ENCODE measurements at places on chromosomes 5 and 9. TPM values are rescaled to one million over a fixed set of nuclear protein-coding genes. Genes with fewer than 3 reads are reported as not detected.

DNA sequence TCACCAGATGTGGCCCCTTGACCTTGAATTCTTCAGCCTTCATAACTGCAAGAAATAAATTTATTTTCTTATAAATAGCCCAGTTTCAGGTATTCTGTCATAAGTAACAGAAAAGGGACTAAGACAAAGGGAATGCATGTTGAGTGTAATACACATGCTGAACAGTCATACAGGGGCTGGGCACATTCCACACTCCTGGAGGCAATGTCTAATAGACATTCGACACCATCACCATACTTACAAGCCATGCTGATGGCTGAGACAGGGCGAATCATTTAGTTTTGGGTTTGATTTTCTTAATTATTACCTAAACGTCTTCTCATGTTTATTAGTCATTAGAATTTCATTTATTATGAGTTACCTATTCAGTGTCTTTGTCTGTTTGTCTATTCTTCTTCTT, 68.5 kb downstream of the TENT4A start:
- no peak overlapping the region for H3K4me3 ChIP-seq
- no peak for DNase-seq
- H3K36me3 ChIP-seq = no peaks in the 10 kb centered on the region

- DNase-seq = no peak
- peaks cover 86% of the 10 kb centered on the region for H3K36me3 ChIP-seq
- no peaks in the 10 kb centered on the region for H3K27me3 ChIP-seq
- no peaks in the 10 kb centered on the region for H3K4me1 ChIP-seq
These were observed 12.2 kb downstream of the ACTL7A start for GRCh38 chr9:108874058-108874788.

DNA sequence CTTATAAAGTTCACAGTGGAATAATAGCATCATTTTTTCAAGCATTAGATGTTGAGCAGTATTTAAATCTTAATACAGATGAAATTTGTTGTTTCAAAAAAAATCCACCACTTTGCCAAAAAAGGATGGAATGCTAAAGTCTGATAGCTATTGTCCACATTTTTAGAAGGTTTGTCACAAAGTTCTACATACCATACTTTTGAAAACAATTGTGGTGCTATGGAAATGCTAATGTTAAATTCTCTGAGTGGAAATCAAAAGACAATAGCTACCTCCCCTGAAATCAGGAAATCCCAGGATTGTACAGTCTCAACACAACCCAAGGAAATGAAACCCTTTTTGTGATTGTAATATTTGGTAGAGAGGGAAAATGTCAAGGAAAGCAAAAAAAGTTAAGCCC, 19.3 kb upstream of the GRAMD2B start:
- no peak overlapping the region for H3K27ac ChIP-seq
- H3K27me3 ChIP-seq = no peaks in the 10 kb centered on the region
- H3K36me3 ChIP-seq = no peaks in the 10 kb centered on the region
- H3K4me3 ChIP-seq = no peak overlapping the region
- no peak for DNase-seq
- no peaks in the 10 kb centered on the region for H3K4me1 ChIP-seq

Gene PCSK1
- total RNA-seq = 0.26 TPM

DNA sequence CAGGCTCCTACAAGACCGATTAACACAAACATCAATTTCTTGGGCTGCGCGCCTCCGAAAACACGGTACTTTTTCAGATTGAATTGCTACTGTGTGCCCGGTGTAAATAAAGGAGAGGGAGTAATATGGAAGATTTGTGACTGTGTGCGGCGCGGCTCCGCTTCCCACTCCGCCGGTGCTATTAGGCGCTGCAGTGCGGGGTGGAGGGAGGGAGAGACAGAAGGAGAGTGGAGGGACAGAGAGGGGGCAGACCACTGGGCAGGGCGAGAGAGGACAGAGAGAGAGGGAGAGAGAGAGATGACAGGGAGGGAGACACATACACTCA, 24.7 kb upstream of the RNU6ATAC start:
- H3K4me3 ChIP-seq = no peak overlapping the region
- H3K27ac ChIP-seq = no peak overlapping the region
- peaks cover 9% of the 10 kb centered on the region for H3K4me1 ChIP-seq
- no peaks in the 10 kb centered on the region for H3K36me3 ChIP-seq

DNA sequence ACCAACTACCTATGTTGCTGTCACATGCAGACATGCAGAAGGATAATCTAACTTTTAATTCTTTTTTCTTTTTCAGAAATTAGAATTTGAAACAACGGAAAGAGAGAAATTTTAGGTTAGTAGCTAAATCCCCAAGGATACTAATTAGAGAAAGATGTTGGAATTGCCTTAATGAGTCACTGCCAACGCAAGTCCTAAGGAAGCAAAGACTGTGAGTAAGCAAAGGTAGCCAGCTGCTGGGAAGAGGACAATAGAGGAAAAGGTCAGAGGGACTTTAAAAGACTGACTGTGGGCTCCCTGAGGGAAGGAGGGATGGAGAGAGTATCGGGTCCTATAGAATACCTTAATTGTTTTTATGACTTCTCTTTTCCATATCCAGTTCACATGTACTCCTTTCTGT, 461.9 kb upstream of the PAPPA start:
- no peaks in the 10 kb centered on the region for H3K36me3 ChIP-seq
- H3K27me3 ChIP-seq = no peaks in the 10 kb centered on the region
- DNase-seq = no peak
- H3K27ac ChIP-seq = no peak overlapping the region
- no peak overlapping the region for H3K4me3 ChIP-seq
- H3K4me1 ChIP-seq = peaks cover 2% of the 10 kb centered on the region

DNA sequence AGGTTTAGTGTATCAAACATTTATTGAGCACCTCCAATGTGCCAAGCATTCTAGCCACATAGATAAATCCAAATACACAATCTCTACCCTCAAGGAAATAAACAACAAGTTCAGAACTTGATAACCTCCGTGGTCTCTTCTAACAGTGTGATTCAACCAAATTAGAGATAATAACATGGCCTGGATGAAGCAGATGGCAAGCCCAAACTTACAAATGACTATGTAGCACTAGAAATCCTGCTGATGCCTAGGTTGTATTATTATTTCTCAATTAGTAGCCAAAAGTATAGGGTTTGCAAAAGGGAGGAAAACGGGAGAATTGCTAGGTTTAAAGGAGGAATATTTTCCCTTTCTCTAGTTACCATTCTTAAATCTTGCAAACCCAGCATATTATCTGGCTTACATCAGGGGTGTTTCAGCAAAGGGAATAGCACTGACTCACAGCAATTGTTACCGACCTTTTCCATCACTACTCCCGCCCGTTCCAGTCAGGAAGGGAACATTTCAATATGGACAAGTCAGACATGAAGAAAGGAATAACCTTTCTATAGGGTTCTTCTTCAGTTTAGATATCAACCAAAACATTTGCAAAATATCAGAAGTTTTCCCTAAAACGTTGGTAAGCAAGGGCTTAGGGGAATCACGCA, 2.3 kb downstream of the DPYSL3 start:
- peaks cover 11% of the 10 kb centered on the region for H3K27me3 ChIP-seq
- H3K4me3 ChIP-seq = peak overlapping the region; percentile 65
- peaks cover 30% of the 10 kb centered on the region for H3K4me1 ChIP-seq
- peak; percentile 69 for DNase-seq

- no peak overlapping the region for H3K4me3 ChIP-seq
- DNase-seq = no peak
- H3K36me3 ChIP-seq = no peaks in the 10 kb centered on the region
- no peaks in the 10 kb centered on the region for H3K4me1 ChIP-seq
- H3K27me3 ChIP-seq = no peaks in the 10 kb centered on the region
These were observed 73.4 kb upstream of the PPARGC1B start for GRCh38 chr5:149656576-149657182.

Gene BTNL8
- 0.79 TPM for total RNA-seq

DNA sequence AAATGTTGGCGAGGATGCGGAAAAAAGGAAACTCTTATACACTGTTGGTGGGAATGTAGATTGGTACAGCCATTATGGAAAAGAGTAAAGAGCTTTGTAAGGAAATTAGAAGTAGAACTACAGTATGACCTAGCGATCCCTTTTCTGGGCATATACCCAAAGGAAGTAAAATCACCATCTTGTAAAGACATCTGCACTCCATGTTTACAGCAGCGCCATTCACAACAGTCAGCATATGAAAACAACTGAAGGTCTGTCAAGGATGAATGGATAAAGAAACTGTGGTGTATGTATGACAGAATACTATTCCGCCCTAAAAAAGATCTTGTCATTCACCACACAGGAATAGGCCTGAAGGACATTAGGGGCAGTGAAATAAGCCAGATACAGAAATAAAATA, 27.7 kb upstream of the SLC25A51 start:
- peaks cover 8% of the 10 kb centered on the region for H3K4me1 ChIP-seq
- no peaks in the 10 kb centered on the region for H3K36me3 ChIP-seq
- no peaks in the 10 kb centered on the region for H3K27me3 ChIP-seq
- DNase-seq = no peak
- H3K4me3 ChIP-seq = no peak overlapping the region

- no peaks in the 10 kb centered on the region for H3K27me3 ChIP-seq
- H3K36me3 ChIP-seq = no peaks in the 10 kb centered on the region
- H3K27ac ChIP-seq = no peak overlapping the region
- DNase-seq = no peak
- H3K4me1 ChIP-seq = no peaks in the 10 kb centered on the region
These were observed 53.3 kb downstream of the PDE4D start for GRCh38 chr5:59840200-59840601.

- H3K4me1 ChIP-seq = no peaks in the 10 kb centered on the region
- no peaks in the 10 kb centered on the region for H3K27me3 ChIP-seq
- DNase-seq = no peak
- H3K4me3 ChIP-seq = no peak overlapping the region
- H3K36me3 ChIP-seq = no peaks in the 10 kb centered on the region
These were observed 365.3 kb downstream of the BNC2 start for GRCh38 chr9:16505199-16505598.

Gene GABRA6
- not detected for total RNA-seq

- H3K36me3 ChIP-seq = no peaks in the 10 kb centered on the region
- no peaks in the 10 kb centered on the region for H3K27me3 ChIP-seq
- H3K4me3 ChIP-seq = no peak overlapping the region
- no peaks in the 10 kb centered on the region for H3K4me1 ChIP-seq
- DNase-seq = no peak
- no peak overlapping the region for H3K27ac ChIP-seq
These were observed 403.7 kb upstream of the TRPC7 start for GRCh38 chr5:136769093-136769492.

Gene GPBP1
- 49.3 TPM for total RNA-seq

GRCh38 chr5:33696411-33696810, 195.4 kb downstream of the ADAMTS12 start:
- no peaks in the 10 kb centered on the region for H3K36me3 ChIP-seq
- H3K27ac ChIP-seq = no peak overlapping the region
- no peak for DNase-seq
- no peak overlapping the region for H3K4me3 ChIP-seq

DNA sequence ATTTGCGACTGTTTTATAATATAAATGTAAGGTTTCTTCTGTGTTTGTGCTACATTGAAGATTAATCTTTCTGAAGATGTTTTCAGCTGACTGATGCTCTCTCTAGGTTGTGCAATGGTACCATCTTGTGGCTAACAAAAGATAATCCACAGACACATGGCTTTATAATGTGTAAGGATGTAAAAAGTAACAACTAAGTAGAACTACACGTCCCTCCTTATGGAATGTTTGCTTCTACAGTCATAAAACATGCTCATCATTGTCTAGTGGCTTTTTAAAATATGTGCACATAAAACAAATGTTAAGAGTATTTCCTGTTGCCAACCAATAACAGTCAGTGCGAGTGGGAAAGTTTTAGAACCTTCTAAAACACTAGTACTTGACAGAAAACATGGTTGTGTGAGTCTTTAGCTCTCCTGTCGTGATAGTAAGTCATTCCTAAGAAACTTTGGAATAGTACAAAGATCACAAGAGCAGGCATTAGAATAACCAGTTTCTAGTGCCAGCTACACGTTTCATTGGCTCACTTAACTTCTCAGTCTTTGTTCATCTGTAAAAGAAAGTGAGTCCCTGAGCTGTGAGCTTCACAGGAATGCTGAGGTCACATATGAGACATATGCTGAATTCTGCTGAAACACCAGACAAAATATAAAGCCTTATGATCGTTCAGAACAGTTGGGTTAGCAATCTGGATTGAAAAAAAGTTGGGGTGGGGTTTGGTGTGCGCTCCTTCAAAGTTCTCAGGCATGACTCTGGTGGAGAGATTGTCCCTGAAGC, 75.7 kb upstream of the GLIS3 start:
- DNase-seq = no peak
- H3K4me3 ChIP-seq = no peak overlapping the region
- peaks cover 8% of the 10 kb centered on the region for H3K27me3 ChIP-seq
- H3K4me1 ChIP-seq = no peaks in the 10 kb centered on the region
- no peak overlapping the region for H3K27ac ChIP-seq

- peak overlapping the region; percentile 49 for H3K27ac ChIP-seq
- H3K4me3 ChIP-seq = no peak overlapping the region
- no peaks in the 10 kb centered on the region for H3K36me3 ChIP-seq
- DNase-seq = no peak
These were observed 19.2 kb downstream of the SIL1 start for GRCh38 chr5:139178935-139179334.

- no peak for DNase-seq
- H3K4me3 ChIP-seq = no peak overlapping the region
- H3K4me1 ChIP-seq = no peaks in the 10 kb centered on the region
- no peaks in the 10 kb centered on the region for H3K27me3 ChIP-seq
- no peaks in the 10 kb centered on the region for H3K36me3 ChIP-seq
These were observed 28.4 kb upstream of the AOPEP start for GRCh38 chr9:94697972-94698581.

Gene GFI1B
- total RNA-seq = not detected

DNA sequence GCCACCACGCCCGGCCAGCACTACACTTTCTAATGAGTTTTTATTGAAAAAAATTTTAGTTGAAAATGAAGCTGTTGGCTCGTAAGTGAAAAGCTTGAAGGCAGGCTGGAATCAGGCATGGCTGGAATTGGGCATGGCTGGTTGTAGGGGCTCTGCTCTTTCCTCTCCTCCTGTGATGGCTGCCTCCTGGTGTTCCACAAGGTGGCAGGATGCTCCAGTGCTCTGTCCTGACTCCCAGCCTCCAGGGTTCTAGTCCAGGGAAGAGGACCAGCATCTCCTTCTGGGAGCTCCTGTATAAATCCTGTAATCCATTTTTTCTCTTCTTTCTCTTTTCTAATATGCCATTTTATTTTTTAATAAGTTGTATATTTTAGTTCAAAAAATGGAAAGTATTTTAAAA, 57.2 kb upstream of the DHFR start:
- H3K36me3 ChIP-seq = peaks cover 5% of the 10 kb centered on the region
- H3K27ac ChIP-seq = no peak overlapping the region
- no peaks in the 10 kb centered on the region for H3K27me3 ChIP-seq
- H3K4me3 ChIP-seq = no peak overlapping the region

GRCh38 chr5:10478436-10478835, 36.8 kb downstream of the ROPN1L start:
- DNase-seq = no peak
- H3K36me3 ChIP-seq = no peaks in the 10 kb centered on the region
- H3K27me3 ChIP-seq = no peaks in the 10 kb centered on the region
- no peaks in the 10 kb centered on the region for H3K4me1 ChIP-seq

GRCh38 chr5:78544561-78545201, 103.9 kb downstream of the LHFPL2 start:
- no peaks in the 10 kb centered on the region for H3K36me3 ChIP-seq
- no peak for DNase-seq
- no peaks in the 10 kb centered on the region for H3K27me3 ChIP-seq
- H3K4me1 ChIP-seq = peaks cover 46% of the 10 kb centered on the region
- H3K27ac ChIP-seq = no peak overlapping the region
- no peak overlapping the region for H3K4me3 ChIP-seq

GRCh38 chr5:76697670-76698069, 18.3 kb upstream of the F2R start:
- H3K27me3 ChIP-seq = no peaks in the 10 kb centered on the region
- H3K36me3 ChIP-seq = no peaks in the 10 kb centered on the region
- H3K4me3 ChIP-seq = no peak overlapping the region
- peaks cover 11% of the 10 kb centered on the region for H3K4me1 ChIP-seq
- DNase-seq = no peak
- H3K27ac ChIP-seq = no peak overlapping the region

Gene PLAC8L1
- total RNA-seq = not detected

Gene IFNK
- total RNA-seq = not detected

Gene JMY
- 26.1 TPM for total RNA-seq

Measured in suprapubic skin (tissue), 4 donors.